NCI-H2107 (cell line): ENCODE measurements at places on chromosomes 7 and 10.

- DNase-seq, result no peak
Observed at GRCh38 chr7:40311307-40311706, 176.5 kb downstream of the SUGCT start.

- DNase-seq, result no peak
Observed at GRCh38 chr7:147308539-147308938, 1191.9 kb downstream of the CNTNAP2 start.

DNA sequence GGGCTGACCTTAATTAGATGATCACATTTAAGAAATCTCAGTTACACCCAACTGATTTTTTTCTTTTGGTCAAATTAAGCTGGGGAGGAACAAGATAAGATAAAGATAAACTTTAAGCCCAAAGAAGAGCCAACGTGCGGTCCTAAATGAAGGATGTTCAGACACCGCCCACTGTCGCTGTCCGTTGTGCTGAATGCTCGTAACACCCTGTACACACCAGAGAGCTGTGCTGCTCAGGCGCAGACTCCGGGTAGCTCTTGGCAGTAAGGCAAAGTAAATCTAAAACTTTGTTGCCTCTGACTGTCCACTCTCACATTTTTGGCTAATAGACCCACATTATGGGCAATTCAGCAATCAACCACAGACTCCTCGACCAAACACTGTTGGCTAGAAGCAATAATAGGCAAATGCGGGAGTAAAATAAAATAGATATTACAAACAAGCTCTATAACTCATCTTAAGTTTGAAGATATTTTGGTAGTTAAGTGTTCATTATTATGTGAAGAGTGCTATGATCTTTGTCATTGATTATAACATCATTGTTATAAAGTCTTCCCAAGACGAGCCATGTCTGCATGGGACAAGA is 57.1 kb downstream of the PLPP4 start:
- DNase-seq, result no peak

DNA sequence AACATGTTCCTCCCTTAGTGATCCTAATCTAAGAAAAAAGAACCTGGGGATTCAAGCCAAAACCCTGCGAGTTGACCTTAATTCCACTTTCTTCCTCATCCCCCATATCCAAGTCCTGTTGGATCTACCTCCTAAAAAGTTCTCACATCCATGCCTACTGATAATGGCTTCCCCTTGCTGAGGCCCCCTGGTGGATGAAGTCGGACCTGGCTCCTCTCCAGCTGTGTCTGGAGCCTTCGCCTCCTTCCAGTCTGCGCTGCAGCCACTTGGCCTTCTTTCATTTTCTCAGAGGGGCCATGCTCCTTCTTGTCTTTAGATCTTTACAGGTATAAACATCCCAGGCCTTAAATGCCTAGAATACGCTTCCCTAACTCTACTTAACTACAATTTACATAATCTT is 8.1 kb downstream of the PDE1C start:
- DNase-seq, result no peak
